ENCODE measurements at places on chromosomes 4 and X. TPM values are rescaled to one million over a fixed set of nuclear protein-coding genes. Genes with fewer than 3 reads are reported as not detected.

GRCh38 chr4:128720270-128720669 is 89.2 kb upstream of the JADE1 start:
- no peak for DNase-seq

The SSX4B gene
- total RNA-seq: not detected

The ASB9 gene
- 4.0 TPM for total RNA-seq

GRCh38 chr4:88949605-88950004 is 107.4 kb downstream of the FAM13A start:
- DNase-seq: peak; percentile 40

DNA sequence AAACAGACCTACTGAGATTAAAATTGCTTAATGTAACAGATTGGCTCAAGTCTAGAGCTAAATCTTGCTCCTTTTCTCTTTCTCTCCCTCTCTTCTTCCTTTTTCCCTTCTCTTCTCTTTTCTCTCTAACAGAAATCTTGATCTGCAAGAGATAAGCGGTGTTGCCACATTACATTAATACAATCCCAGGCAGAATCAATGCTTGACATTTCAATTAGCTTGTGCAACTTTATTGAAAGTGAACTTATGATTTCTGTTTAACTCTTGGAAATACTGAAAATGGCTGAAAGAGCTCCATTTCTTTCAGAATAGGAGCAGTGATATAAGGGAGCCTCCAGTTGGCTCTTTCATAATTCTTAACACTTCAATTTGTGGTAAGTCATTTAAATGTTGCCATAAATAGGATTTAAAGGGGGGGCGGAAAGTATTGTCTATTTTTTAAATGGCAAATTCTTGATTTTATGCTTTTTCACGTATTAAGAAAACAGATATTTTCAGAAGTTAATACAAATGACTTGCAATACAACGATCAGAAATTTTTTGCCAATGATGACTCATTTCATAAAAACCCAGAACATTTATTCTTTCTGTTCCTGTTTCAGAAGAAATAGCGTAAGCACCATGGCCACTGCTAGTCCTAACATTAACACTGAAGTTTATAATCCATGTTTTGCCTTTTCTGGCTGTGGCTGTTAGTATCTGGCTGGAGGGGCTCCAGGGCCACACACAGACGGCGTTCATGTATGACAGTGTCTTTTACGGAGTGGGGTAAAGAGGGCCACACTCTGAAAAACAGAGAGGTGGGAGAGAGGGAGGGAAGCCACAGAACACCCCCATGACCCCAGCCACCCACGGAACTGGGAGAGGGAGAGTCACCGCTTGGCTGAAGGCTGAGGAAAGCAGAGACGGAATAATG is 115.7 kb upstream of the FAT1 start:
- DNase-seq: peak; percentile 27

The SPON2 gene
- total RNA-seq: 517 TPM

The ARL9 gene
- total RNA-seq: not detected

DNA sequence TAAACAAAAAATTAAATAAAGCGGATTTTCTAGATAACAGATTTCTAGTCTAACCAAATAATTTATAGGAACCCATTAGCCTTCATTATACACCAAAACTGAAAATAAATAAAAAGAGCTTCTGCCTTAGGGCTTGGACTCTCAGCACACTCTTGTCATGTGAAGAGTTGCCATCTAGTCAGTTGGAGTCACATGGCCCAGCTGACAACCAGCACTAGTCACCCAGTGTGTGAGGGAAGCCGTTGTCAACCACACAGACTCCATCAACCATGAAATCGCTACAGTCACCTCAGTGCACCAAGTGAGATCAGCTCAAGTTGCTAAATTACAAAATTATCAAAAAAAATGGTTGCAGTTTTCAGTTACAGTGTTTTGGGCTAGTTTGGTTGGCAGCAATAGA is 470.0 kb downstream of the GASK1B start:
- DNase-seq: no peak

DNA sequence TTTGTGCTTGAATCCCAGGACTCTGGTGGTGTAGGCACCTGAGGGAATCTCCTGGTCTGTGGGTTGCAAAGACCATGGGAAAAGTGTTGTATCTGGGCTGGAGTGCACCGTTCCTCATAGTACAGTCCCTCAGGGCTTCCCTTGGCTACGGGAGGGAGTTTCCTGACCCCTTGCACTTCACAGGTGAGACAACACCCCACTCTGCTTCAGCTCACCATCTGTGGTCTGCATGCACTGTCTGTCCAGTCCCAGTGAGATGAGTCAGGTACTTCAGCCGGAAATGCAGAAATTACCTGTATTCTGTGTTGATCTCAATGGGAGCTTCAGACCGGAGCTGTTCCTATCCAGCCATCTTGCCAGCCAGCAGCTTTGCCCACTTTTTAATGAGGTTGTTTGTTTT is 353.0 kb upstream of the IRS4 start:
- DNase-seq: no peak

The CTAG1A gene
- total RNA-seq: not detected

GRCh38 chrX:37420185-37420584 is 71.0 kb downstream of the PRRG1 start:
- no peak for DNase-seq

GRCh38 chr4:139532947-139533346 is 23.1 kb downstream of the SETD7 start:
- DNase-seq: peak; percentile 89

The CYSLTR1 gene
- total RNA-seq: 8.4 TPM

DNA sequence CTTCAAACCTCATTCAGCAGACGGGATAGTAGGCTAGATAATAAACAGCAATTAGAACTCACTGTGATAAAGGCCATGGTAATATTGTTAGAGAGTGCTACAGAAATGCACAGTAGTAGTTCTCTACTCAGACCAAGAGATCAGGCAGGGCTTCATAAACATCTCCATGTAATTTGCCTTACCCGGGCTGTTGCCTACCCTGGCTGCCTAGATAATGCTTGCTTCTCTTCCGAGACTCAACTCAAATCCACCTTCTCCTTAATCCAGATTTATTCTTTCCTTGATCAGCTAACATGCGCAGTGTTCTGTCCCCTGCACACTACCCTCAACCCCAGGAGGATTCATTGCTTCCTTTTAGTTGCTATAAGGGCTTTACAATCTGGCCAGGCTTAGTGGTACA is 21.8 kb downstream of the ANK2 start:
- DNase-seq: no peak

GRCh38 chr4:78591404-78591803 is 39.8 kb downstream of the ANXA3 start:
- DNase-seq: peak; percentile 20

- DNase-seq: no peak
These were observed 227.8 kb upstream of the SPRY1 start for GRCh38 chr4:123168812-123169211.

The GAGE13 gene
- not detected for total RNA-seq

- no peak for DNase-seq
These were observed 171.8 kb downstream of the ARAP2 start for GRCh38 chr4:36072529-36072928.

The SSX2B gene
- not detected for total RNA-seq

DNA sequence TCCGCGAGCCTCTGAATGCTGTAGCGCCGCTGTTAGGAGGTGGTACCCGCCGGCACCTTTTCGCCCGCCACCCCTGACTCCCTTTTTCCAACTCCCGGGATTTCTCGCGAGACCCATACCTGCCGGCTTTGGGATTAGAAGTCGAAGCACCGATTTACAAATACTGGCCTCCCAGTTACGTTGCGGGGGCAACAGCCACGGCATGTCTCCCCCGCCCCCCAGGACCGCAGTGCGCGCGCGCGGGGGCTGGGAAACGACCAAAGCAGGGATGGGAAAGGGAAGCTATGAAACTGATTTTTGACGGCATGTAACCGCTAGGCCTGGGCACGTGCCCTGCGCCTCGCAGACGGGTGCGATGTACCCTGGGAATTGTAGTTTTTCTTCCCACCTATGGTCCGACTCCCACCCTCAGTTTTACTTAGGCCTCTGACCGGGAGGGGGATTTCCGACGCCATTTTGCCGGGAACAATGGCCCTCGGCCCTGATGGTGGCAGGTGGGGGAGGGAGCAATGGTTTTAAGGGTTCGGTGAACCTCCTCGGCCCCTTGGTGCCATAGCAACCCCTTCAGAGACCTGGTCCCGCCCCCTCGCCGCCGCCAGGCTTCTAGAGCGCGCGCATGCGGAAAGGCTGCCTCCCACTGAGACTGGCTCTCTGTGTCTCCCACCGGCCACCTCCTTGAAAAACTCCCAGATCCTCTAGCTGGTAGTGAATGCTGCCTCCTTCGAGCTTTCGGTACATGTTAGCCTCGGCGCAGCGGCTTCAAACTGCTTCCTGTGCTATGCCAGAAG is 772 bp upstream of the WNK3 start:
- DNase-seq: peak; percentile 87

The EGF gene
- total RNA-seq: 16.9 TPM

The FAM9A gene
- total RNA-seq: not detected

GRCh38 chr4:3390288-3390811 is 51.4 kb upstream of the HGFAC start:
- DNase-seq: no peak

- no peak for DNase-seq
These were observed 1.9 kb downstream of the RNF4 start for GRCh38 chr4:2470791-2471190.

- DNase-seq: peak; percentile 2
These were observed 55.4 kb downstream of the KCNIP4 start for GRCh38 chr4:21893136-21893535.

The DYNLT3 gene
- 18.1 TPM for total RNA-seq

The VCX2 gene
- not detected for total RNA-seq

The SOWAHB gene
- total RNA-seq: 0.82 TPM

GRCh38 chr4:83013902-83014301 is 3.3 kb upstream of the LIN54 start:
- DNase-seq: no peak

DNA sequence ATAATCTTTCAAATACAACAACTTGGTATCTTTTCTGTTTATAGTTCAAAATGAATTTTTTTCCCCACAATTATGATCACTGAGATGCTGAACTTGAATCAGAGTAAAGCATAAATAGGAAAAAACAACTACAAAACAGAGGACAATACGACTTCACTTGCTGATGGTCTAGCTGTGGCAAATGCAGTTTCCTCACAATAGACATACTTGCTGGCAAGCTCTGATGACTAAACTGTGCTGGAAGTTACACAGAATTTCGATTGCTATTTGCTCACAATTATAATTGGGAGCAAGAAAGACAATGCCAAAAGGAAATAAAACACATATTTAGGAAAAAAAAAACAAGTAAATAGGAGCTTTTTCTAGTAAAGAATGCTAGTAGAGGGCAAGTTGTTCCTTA is 14.7 kb downstream of the VEGFC start:
- DNase-seq: no peak

DNA sequence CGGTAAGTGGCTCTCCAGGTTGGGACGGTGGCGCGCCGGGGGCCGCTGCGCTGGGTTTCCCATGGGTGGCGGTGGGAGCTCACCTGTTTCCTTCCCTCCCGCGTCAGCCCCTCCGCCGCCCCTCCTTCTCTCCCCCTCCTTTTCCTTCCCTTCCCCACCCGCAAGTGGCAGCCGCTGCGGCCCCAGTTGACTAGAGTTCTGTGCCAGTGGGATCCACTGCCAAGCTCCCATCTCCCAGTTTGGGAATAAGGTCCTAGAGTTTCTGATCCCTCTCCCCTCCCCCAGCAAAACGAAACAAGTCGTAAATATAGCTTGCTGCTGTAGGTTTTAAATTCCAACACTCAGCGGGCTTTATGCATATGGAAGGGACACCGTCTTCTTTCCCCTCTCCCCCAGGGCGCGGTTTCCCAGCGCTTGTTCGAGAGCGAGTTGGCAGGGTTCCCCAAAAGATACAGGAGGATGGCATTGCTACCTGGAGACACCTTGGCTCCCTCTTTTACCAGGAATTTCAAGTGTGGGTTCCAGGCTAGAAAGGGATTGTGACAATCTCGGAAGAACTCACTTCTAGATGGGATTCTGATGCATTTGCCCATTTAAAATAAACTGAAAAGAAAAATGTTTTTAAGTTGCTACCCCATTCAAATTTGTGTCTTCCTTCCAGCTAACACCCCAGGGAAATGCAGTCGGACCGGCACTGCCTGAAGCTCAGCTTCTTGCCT is 1.2 kb downstream of the TLL1 start:
- peak; percentile 53 for DNase-seq

The MID1 gene
- 23.5 TPM for total RNA-seq

GRCh38 chrX:39840133-39840532 is 257.6 kb downstream of the BCOR start:
- peak; percentile 47 for DNase-seq

The GYPE gene
- total RNA-seq: 0.51 TPM

The PRSS12 gene
- total RNA-seq: 24.0 TPM

The KIF4A gene
- 6.7 TPM for total RNA-seq

GRCh38 chr4:153661215-153661822 is 22.8 kb upstream of the TLR2 start:
- DNase-seq: no peak

- DNase-seq: no peak
These were observed 89.8 kb upstream of the TNIP3 start for GRCh38 chr4:121253961-121254360.

- no peak for DNase-seq
These were observed 23.0 kb downstream of the GPR174 start for GRCh38 chrX:79167462-79167861.

DNA sequence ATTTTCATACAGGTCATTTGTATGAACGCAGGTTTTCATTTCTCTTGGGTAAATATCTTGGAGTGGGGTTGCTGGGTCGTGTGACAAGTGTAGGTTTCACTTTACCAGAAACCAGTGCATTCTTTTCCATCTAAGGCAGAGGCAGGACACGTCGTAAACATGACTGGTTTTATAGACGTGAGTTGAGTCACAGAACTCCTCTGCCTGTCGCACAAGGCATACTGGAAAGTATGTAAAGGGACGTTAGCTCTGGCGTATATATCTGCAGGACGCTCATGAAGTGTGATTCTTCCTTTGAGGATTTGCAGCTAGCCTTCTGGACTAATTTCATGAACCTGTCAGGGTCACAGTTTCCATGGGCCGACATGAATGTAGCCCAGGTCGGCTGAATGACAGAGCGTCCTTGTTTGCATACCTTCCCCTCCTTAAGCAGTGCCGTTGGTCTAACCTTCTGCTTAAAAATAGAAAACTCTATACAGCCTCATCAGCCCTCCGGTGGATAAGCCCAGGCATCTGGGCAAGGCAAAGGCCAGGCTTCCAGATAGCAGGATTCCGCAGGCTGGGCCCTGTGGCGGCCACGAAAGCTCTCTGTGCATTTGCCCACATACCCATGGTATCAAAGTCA is 106.0 kb downstream of the GPR143 start:
- no peak for DNase-seq

The SPATA4 gene
- not detected for total RNA-seq

DNA sequence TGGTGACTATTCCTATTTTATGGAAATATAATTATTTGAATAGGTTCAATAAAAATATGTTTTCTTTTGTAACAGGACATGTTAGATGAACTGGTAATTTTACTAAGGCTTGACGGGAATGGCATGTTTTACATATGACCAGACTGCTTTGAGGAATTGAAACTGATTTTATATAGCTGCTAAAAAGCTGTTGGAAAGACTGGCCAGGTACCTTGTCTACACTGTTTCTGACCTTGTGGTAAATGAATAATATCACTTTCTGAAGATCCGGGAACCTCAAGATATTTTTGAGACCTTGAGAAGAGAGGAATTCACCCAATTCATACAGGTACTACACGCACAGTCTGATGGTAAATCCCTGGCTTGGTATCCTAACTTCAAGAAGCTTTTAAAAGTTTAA is 42.1 kb upstream of the USP46 start:
- DNase-seq: no peak

Data from tongue (tissue), 3 donors.